ENCODE measurements at places on chromosomes 12 and 14. TPM values are rescaled to one million over a fixed set of nuclear protein-coding genes. Genes with fewer than 3 reads are reported as not detected.
A peak's percentile ranks its signal among the peaks of the same experiment; 100 is the strongest.

The BTG1 gene
- total RNA-seq: 142 TPM

DNA sequence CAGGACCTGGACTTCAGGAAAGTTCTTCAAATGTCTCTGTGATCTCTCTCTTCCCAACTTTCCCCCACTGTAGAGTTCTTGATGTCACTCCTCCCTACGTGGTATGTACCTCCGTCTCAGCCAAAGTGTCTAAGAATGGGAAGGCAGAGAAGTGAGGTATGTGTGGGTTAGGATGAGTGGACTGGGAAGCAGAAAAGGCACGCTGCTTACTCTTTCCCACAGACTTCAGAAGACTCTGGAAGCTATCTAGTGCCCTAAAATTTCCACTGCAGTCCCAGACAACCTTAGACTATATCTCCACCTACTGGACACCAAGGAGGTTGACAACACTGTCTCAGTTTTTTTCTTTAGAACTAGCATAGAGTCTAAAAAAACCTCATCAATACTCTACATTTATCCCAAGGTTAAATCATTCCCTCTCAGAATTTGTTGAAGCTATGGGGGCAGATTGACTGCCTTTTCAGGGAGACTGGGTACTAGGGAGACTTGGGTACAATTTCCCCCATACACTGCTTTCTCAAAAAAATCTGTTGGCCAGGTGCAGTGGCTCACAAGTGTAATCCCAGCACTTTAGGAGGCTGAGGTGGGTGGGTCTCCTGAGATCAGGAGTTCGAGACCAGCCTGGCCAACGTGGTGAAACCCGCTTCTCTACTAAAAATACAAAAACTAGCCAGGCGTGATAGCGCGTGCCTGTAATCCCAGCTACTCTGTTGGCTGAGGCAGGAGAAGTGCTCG, 20.6 kb upstream of the ITGA5 start:
- DNase-seq: no peak

DNA sequence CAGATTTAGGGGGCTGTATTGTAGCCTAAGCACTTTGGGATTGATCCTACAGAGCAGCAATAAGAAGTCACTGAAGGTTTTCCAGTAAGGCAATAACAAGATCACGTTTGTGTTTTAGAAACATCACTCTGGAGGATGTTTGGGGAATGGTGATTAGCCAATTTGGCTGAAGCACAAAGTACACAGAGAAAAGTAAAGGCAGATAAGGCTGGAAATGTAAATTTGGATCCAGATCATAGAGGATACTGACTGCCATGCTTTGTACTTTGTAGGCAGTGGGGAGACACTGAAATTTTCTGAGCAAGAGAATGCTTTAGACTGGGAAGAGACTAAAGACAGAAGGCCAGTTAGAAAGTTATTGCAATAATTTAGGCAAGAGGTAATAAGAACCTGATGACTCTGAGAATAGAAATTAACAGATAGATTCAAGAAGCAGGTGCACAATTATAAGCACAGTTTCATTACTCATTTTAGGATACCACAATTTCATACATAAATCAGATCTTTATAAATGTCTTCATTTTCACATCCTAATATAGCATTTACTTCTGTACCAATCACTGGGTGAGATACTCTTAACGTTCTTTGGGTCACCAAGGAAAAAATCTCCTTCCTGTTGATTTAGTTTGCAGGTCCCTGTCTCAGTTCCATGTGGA, 314.5 kb upstream of the GARIN6 start:
- no peak for DNase-seq

The CFAP251 gene
- total RNA-seq: 0.91 TPM

The LRRIQ1 gene
- total RNA-seq: 0.48 TPM

GRCh38 chr14:81485372-81485771, 48.3 kb downstream of the SEL1L start:
- DNase-seq: no peak

- DNase-seq: no peak
These were observed 52.9 kb downstream of the APOBEC1 start for GRCh38 chr12:7612851-7613250.

DNA sequence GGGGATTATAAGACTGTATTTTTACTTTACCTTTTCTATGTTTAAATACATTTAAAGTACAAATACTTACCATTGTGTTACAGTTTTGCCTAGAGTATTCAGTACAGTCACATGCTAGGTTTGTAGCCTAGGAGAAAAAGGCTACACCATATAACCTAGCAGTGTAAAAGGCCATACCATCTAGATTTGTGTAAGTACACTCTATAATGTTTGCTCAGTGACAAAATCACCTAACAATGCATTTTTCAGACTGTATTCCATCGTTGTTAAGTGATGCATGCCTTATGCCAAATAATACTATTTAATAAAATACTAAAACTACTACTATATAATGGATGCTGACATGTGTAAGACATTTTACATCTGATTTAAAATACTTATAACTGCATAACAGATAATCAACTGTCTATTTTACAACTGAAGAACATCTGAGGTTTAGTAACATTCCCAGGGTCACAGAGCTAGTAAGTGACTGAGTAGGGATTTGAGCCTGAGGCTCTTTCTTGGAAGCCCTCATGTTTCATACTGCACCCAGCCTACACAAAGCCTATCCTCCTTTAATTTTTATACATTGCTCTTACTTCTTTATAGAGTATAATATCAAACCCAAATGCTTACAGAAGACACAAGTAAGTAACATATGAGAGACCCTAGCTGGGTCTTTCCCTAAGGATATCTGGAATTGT, 296.8 kb downstream of the SYT1 start:
- no peak for DNase-seq

The ALG10B gene
- total RNA-seq: 7.3 TPM

GRCh38 chr12:91043408-91043807, 14.4 kb downstream of the KERA start:
- no peak for DNase-seq

GRCh38 chr14:23514644-23514957, 37.0 kb downstream of the ZFHX2 start:
- no peak for DNase-seq

GRCh38 chr12:113640837-113641236, 169.2 kb upstream of the LHX5 start:
- no peak for DNase-seq

- no peak for DNase-seq
These were observed 147.6 kb downstream of the DPF3 start for GRCh38 chr14:72745991-72746980.

DNA sequence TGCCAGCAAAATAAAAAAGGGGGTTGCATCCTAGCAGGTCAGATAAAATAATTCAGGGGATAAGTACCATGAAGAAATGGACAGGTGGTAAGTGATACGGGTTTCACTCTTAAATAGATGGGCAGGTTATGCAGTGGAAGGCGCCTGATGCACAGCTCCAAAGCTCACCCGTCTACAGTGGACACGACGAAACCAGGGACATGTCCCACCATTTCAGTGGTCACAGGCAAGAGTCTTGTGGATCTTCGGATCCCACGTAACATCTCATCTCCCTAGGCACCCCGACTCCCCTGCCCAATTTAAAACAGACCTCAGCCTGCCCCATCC, 60.5 kb downstream of the DDX51 start:
- DNase-seq: no peak

GRCh38 chr12:49138587-49138986, 7.4 kb upstream of the TUBA1B start:
- no peak for DNase-seq

DNA sequence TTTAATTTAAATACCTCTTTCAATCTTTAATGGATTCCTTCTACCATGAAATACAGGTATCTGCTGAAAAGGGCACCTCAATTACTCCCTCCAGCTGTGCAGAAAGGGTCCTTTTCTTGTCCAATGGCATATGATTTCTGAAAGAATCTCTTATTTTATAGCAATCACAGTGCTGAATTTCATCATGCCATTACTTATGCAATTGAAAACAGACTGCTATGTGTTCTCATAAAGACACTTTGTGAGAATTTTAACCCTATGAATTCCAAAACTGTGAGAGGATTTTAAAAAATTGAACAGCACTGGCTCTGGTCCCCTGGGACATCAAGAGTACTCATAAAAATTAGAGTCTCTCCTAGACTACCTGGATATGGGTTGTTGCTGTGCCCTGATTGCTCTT, 45.9 kb upstream of the CNOT2 start:
- DNase-seq: no peak

The TGFB3 gene
- 76.3 TPM for total RNA-seq

GRCh38 chr14:88166616-88167015, 156.5 kb downstream of the KCNK10 start:
- no peak for DNase-seq

- no peak for DNase-seq
These were observed 300.8 kb downstream of the SSPN start for GRCh38 chr12:26496170-26496569.

DNA sequence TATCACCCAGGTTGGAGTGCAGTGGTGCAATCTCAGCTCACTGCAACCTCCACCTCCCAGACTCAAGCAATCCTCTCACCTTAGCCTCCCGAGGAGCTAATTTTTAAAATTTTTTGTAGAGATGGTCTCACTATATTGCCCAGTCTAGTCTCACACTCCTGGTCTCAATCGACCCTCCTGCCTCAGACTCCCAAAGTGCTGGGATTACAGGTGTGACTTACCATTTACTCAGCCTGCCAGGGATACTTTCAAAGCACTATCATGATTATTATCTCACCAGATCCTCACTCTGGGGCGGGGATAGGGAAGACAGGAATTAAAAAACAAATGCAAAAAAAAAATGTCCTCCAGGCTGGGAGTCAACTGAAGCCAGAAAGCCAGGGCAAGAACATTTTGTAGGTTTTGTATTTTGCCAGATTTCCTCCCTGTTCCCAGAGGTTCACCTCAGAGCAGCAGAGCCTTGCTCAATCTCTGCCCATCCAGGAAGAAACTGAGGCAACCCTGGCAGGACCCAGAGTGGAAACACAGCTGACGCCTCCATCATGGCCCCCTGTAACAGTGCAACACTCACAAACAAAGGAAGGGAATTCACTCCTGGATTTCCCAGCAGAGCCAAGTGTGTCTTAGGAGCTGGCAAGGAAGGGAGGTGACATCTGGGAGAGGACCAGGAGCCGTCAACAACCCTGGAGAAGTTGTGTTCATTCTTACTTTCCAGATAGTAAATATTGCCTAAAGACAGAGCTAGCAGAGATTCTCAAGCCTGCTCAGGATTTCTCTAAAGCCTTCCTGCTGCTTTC, 73.9 kb downstream of the IRF2BPL start:
- DNase-seq: no peak

DNA sequence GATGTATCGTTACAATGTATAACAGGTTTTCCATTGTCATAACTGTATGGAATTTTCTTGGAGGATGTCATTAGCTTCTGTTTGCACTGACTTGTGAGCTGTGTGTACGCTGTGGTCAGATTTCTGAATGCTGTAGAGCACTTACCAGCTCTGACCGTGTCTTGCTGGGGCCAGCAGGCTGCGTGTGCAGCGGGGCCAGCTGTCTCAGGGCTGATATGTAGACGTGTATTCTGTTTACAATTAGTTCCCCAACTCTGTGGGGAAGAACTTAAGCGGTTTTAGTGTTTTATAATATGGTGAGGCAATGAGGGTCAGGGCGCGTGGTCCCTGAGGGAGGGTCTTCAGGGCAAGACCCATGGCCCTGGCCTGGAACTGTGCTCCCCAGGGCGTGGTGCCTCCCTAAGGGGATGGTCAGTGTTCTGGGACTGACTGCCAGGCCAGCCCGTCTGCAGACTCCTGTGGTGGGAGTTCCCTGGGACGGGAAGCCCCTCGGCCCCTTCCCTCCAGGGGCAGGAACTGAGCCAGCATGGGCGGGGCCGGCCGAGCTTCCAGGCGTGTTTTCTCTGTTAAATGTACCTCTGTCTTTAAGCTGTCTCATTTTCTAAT, 18.7 kb downstream of the XRCC3 start:
- DNase-seq: peak; percentile 61
